CD4-positive, alpha-beta memory T cell (primary cell): ENCODE measurements at places on chromosomes 6 and 20. TPM values are rescaled to one million over a fixed set of nuclear protein-coding genes. Genes with fewer than 3 reads are reported as not detected.

RSPO4 gene
- total RNA-seq: 0.11 TPM

SAMD10 gene
- total RNA-seq: 7.5 TPM

HLA-DOA gene
- 1.4 TPM for total RNA-seq

TMEM217 gene
- 1.4 TPM for total RNA-seq

GINS1 gene
- total RNA-seq: 1.3 TPM

C6orf52 gene
- total RNA-seq: 1.5 TPM

NKX2-4 gene
- total RNA-seq: not detected

CAP2 gene
- total RNA-seq: not detected

OPN5 gene
- total RNA-seq: not detected

ENPP5 gene
- total RNA-seq: 0.89 TPM

PAQR8 gene
- 40.9 TPM for total RNA-seq

MDFI gene
- not detected for total RNA-seq

TMEM63B gene
- 20.7 TPM for total RNA-seq

SAMD3 gene
- total RNA-seq: 24.1 TPM

ID4 gene
- not detected for total RNA-seq

B3GAT2 gene
- total RNA-seq: not detected

IL17F gene
- total RNA-seq: not detected

MYLK2 gene
- total RNA-seq: not detected

CHD6 gene
- 93.2 TPM for total RNA-seq

IP6K3 gene
- total RNA-seq: not detected

BPIFB1 gene
- total RNA-seq: not detected

PRR18 gene
- not detected for total RNA-seq

SRPK1 gene
- 52.0 TPM for total RNA-seq

HS3ST5 gene
- total RNA-seq: not detected

GCNT2 gene
- 3.1 TPM for total RNA-seq

GABRR1 gene
- total RNA-seq: not detected

CST5 gene
- not detected for total RNA-seq

PSMB9 gene
- 144 TPM for total RNA-seq

PERP gene
- total RNA-seq: 4.3 TPM

DEFB119 gene
- not detected for total RNA-seq

PBOV1 gene
- not detected for total RNA-seq

RRAGD gene
- 6.8 TPM for total RNA-seq

LINC00237 gene
- not detected for total RNA-seq

DEFB132 gene
- not detected for total RNA-seq

GRM1 gene
- total RNA-seq: not detected

MAPK13 gene
- 30.4 TPM for total RNA-seq

CST1 gene
- total RNA-seq: not detected

SOBP gene
- total RNA-seq: not detected

KCNQ2 gene
- total RNA-seq: not detected

SLC17A9 gene
- 2.4 TPM for total RNA-seq

POU3F2 gene
- total RNA-seq: not detected

HLA-DMA gene
- total RNA-seq: 8.5 TPM

RIMS1 gene
- total RNA-seq: not detected

DYNLT2 gene
- 6.9 TPM for total RNA-seq

GJA1 gene
- not detected for total RNA-seq

ARMH2 gene
- 3.1 TPM for total RNA-seq

PHACTR2 gene
- 60.3 TPM for total RNA-seq

FKBP5 gene
- 74.2 TPM for total RNA-seq

PRSS35 gene
- total RNA-seq: not detected

TRIM10 gene
- not detected for total RNA-seq

C6orf58 gene
- not detected for total RNA-seq

TXLNB gene
- 1.6 TPM for total RNA-seq

MUC21 gene
- not detected for total RNA-seq
